ENCODE measurements at places on chromosomes 5 and 9.

DNA sequence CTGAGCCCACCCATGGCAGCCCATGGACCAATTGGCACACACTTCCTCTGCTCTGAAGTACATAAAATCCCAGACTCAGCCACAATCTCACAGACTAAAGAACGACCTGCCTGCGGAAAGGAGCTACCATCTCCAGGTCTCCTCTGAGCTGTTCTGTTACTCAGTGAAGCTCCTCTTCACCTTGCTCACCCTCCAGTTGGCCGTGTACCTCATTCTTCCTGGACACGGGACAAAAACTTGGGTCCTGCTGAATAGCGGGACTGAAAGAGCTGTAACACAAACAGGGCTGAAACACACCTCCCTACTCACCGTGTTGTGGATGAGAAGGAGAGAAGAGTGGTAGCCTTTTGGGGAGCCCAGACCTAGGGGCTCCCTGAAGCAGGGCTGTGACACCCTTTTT lies 128.7 kb downstream of the GAS1 start:
- no peak for DNase-seq

- no peak for DNase-seq
These were observed 462.2 kb upstream of the DMAC1 start for GRCh38 chr9:8261737-8262136.

DNA sequence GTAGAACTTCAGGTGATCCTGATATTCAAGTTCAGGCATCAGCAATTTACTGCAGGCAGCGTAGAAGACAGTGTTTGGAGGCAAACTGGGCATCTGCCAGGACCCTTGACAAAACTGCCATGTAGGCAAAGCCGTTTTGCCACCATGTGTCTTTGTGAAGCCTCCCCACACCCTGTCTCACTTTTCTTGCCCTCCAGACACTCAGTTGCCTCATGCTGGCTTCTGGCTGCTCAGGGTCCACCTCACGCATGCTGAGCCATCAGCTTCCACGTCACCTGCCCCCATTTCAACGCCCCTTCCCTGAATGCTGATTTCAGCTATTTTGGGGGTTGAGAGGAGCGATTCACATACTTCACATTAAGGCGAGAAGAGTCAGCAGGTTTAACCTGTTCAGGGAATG lies 165.2 kb upstream of the KLF9 start:
- no peak for DNase-seq

DNA sequence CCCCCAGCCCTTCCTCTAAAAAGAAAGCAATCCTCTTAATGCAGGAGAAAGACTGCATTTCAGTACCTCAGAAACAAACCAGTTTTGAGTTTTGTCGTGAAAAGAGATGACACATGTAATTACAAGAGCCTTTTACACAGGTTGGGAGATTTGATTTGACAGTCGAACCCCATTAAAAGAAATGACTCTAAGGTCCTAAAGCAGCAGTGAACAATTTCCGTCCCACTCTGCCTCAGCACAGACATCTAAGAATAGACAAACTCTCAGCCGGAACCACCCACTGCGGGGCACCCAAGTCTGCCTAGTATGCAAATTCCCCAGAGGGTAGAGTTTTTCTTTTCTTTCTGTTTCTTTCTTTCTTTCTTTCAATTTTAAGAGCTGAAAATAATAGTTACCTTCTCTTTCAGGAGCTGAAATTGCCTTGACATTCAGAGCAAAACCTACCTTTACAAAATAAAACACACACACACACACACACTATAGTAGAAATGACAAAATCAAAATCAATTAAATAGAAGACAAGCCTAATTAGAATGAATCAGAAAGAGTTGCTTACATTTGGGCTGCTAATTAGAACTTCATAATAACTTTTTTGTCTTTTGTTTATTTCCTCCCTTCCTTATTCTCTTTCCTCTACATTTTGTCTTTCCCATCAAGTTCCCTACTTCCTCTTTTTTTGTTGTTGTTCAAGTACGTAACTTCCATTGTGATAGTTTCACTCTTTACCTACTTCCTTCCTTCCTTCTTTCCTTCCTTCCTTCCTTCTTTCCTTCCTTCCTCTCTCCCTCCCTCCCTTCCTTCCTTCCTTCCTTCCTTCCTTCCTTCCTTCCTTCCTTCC lies 65.1 kb downstream of the BASP1 start:
- DNase-seq, result no peak

- DNase-seq, result no peak
These were observed 20.0 kb upstream of the RGMB start for GRCh38 chr5:98753507-98753906.

- no peak for DNase-seq
These were observed 14.0 kb downstream of the MYORG start for GRCh38 chr9:34362614-34363214.

DNA sequence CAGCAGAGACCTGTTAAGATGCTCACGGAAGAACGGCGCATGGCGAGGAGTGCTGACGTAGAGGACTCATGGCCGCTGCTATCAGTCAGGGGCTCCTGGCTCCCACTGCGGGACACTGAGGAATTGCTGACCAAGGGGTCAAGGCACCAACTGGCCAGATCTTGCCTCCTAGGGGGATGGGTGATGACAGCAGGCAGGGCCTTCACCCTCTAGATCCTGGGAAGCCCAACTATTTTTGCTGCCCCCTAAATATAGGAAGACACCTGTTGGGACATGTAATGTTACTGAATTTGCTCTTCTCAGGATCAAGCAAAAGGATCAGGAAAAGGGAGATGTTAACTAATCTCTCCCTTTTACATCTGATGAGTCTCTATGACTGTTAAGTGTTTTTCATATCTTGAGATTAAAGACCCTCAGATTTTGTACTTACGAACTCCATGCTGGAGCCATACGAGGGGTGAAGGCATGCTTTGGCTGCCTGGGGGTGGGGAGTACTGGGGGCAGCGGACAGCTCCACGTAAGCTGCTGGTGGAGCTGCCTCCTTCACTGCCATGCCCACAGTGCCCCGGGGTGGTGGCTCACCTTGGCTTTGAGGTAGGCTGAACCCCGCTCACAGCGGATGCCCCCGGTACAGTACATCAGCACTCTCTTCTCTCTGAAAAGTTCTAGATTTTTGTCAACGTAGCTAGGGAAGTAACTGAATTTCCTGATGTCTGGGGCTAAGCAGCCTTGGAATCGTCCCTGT lies 28.1 kb downstream of the TSTD2 start:
- no peak for DNase-seq

DNA sequence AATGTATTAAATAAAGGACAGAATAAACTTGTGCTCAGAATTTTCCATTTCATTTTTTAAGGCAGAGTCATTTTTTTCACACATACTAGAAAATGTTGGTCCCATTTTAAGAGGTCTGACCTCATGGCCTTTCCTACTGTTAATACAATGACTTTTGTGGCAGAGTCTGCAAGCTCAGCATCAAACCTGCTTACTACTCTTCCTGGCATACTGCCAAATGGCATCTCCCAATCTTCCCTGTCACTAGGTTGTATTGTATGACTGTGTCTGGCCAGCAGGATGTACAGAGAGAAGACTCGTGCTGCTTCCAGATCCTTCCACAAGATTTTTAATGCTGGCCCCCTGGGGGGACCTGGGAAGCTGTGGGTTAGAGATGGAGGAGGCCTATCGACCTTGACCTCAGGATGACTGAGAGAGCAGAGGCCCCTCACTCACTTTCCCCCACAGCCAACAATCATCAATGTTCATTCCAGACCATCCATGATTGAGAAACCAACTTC lies 64.7 kb downstream of the BARX1 start:
- no peak for DNase-seq

- DNase-seq, result no peak
These were observed 45.2 kb downstream of the P4HA2 start for GRCh38 chr5:132182359-132183040.

GRCh38 chr5:173689171-173689736 lies 72.8 kb upstream of the BOD1 start:
- DNase-seq, result no peak

GRCh38 chr5:135064235-135064570 lies 30.2 kb upstream of the PITX1 start:
- DNase-seq, result no peak

DNA sequence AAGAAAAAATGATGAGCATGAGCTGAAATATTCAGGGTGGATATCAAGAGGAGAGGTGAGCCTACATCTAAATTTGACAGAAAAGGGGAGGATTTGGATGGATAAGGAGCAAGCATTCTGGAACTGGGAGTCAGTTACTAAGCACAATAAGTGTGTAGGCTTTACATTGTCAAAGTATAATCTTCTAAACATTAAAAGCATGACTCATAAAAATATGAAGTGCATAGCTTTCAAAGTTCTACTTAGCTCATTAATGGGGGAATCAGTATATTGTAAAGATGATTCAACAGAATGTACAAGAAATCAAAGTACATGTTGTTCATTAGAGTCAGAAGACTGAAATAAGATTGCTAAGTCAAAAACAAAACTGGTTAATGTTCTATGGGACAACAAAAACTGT lies 248.0 kb upstream of the GAS1 start:
- no peak for DNase-seq

- DNase-seq, result no peak
These were observed 4.1 kb downstream of the FBXW11 start for GRCh38 chr5:172002310-172002709.

GRCh38 chr9:14907360-14907685 lies 2.9 kb downstream of the FREM1 start:
- no peak for DNase-seq

DNA sequence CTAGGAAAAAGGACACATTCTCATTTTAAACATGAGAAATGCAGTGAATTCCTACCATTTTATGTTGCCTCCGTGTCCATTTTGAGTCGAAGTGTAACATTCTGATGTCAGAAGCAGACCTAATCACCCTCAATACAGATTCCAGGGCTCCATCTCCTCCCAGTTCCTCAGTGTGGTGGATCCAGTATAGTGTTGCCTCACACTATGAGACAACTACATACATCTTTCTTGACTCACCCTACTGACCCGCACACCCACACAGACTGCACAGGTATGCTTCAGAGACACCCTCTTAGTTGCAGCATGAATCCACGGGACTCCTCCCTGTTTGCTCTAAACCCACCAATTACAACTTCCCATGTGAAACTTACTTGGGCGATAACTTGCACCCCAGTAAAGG lies 564.9 kb downstream of the SEMA5A start:
- no peak for DNase-seq

Data from non-pigmented ciliary epithelial cell (primary cell).